Activated CD4-positive, alpha-beta memory T cell treated with anti-CD3 and anti-CD28 coated beads, Interleukin-2, amount 10 ng/mL, durations not matched to agents 7 days and 5 days (primary cell): ENCODE measurements at places on chromosomes 7 and 10.

DNA sequence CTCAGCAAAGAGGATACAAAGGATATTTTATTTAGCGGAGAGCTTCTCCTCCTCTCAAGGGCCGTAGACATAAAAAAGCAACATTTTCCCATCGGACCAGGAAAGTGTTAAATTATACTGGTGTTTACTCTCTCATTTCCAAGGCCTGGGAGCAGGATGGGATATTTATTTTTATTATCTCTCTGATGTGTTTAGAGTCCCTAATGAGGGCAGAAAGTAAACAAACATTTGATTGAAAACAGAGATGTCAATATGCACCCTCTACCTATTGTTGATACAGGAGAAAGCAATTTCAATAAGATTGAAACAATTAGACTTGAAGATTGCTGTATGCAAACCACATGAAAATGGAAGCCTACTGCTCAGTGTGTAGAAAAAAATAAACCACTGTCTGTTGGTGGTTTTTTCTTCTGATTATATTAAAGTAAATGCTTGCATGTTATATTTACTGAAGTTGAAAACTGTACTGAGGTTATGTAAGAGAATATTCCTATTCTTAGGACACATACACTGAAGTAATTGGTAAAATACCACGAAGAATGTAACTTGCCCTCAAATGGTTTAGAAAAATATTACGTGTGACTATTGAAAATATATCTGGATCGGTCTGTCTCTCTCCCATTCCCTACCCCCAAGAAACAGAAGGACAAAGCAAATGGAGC lies 59.3 kb downstream of the ATXN7L1 start:
- DNase-seq = no peak

- DNase-seq = no peak
Observed at GRCh38 chr10:18483516-18484186, 167.7 kb downstream of the NSUN6 start.

- DNase-seq = no peak
Observed at GRCh38 chr7:68107968-68108367, 1111.3 kb downstream of the TYW1 start.

DNA sequence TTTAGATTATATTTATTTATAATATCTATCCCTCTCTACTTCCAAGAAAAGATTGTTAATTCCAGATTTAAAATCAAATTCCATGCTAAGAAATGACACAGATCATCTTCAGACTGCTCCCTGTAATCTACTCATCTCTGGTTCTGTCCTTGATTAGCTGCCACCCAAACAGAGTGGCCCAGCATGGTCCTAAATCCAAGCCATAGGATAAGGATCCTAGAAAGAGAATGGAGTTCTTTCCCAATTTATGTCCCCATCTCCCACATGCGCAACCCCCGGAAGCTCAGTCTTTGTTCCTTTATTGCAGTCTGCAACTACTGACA lies 23.4 kb upstream of the HDAC9 start:
- DNase-seq = no peak

DNA sequence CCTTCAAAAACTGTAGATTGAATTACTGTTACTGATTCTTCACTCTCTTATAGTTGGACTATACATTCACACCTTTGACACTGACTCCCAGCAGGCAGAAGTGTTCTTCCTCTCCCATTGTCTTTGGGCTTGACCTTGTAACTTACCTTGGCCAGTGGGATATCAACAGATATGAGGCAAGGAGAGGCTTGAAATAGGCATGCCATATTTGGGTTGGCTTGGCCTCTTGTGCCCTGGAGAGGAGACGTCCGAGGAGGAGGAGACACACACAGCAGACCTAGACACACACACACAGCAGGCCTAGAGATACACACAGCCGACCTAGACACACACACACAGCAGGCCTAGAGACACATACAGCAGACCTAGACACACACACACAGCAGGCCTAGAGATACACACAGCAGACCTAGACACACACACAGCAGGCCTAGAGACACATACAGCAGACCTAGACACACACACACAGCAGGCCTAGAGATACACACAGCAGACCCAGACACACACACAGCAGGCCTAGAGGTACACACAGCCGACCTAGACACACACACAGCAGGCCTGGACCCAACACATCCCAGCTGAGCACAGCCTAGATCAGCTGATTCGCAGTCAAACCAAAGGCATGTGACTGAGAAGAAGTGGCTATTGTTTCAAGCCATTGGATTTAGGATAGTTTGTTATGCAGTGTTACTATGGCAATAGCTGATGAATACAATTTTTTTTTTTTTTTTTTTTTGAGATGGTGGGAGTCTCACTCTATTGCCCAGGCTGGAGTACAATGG lies 12.5 kb upstream of the GNA12 start:
- DNase-seq = no peak

DNA sequence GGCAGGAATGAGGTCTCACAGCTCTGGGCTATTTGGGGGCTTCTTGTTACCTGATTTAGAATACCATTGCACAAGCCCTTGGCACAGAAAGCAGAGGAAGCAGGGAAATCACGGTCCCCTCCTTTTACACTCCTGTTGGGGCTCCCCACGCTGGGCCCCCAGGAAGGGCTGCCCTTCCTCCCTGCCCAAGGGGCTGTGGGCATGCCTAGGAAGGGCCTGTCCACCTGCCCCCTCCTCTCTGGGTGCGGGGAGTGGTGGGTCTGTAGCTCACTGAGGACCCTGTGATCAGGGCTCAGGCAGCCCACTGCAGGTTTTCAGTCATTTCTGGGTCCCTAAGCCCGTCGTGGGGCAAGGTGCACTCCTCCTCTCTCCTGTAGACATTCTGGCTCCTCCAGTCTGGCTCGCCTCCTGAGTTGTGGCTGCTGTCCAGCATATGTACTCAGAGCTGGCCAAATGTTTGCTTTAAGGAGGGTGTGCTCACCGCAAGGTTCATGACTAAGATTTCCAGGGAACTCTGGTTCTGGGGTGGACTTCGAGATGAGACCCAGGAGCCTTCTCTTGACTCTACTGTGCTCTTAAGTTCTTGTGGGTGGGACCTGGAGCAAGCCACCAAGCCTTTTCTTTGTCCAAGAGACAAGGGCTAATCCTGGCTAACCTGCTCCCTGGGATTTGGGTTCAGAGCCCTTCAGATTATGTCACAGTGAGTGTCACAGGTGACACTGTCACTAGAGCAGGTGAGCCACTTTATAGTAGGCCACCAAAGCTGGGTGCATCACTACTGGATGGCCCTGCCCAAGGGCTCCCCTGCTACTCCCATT lies 56.0 kb downstream of the TACR2 start:
- DNase-seq = no peak

DNA sequence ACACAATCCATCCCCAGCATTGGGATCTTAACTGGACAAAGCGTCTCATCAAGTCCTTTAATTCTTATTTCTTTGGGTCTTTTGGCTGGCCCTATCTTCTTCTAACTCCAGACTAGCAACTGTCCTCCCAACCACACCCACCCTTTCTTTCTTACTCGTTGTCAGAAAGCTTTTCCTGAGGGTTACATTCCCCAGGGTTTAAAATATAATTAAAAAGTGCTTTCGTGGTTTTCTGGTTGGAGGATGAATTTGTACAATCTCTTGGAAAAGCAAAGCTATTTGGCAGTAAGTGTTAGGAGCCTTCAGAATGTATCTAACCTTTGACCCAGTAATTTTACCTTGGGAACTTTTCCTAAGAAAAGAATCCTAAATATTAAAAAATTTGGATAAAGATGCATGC lies 10.4 kb upstream of the ITGB8 start:
- no peak for DNase-seq

GRCh38 chr7:70212281-70212680 lies 614.0 kb downstream of the AUTS2 start:
- DNase-seq = no peak

DNA sequence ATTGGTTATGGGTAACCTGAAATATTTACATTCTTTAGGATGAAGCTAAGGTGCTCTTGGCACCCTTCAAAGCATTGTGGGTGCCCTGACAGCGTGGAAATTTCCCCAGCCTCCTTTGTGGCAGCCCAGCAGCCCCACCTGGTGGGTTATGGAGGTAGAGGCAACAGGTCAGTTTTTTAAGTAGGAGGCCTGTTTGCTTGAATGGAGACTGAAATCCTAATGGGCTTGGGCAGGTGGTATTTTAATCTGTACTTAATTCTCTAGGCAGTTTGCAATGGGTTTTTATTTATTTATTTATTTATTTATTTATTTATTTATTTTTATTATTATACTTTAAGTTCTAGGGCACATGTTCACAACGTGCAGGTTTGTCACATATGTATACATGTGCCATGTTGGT lies 139.4 kb downstream of the EPC1 start:
- DNase-seq = peak; percentile 71

DNA sequence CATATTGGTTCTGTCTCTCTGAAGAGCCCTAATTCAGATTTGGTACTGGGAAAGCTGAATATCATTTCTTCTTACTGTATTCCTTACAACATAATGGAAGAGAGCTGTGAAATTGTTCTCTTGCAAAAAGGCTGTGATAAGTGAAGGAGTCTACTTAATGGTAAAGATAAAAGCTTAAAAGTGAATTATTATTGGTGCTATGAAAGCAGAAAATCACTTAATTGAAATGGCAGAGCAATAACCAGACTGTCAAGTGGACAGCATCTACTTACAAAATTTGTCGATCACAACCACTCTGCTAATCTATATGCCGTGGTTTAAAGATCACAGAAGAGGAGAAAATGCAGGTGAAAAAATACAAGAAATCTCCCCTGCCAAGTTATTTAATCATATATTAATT lies 264.7 kb upstream of the TEX47 start:
- DNase-seq = no peak

DNA sequence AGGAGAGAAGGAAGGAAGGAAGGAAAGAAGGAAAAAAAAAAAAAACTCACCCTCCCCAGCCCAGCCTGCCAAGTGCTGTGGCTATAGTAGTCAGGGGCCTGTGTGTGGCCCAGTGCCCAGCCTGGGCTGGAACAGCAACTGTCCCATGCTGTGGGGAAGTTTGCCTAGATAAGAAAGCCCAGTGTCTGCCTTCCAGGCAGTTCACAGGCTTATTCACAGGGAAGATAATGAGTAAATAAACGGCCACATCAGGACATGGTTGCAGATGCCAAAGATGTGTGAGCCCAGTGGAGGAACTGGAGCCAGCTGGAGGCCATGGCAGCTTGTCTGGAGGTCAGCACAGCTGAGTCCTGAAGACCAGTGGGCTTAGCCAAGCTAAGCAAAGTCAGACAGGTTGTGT lies 132.4 kb upstream of the FOXK1 start:
- no peak for DNase-seq

GRCh38 chr10:69269761-69270160 lies 8.5 kb upstream of the HK1 start:
- DNase-seq = no peak

- no peak for DNase-seq
Observed at GRCh38 chr7:45919231-45919784, 1.8 kb downstream of the IGFBP3 start.

DNA sequence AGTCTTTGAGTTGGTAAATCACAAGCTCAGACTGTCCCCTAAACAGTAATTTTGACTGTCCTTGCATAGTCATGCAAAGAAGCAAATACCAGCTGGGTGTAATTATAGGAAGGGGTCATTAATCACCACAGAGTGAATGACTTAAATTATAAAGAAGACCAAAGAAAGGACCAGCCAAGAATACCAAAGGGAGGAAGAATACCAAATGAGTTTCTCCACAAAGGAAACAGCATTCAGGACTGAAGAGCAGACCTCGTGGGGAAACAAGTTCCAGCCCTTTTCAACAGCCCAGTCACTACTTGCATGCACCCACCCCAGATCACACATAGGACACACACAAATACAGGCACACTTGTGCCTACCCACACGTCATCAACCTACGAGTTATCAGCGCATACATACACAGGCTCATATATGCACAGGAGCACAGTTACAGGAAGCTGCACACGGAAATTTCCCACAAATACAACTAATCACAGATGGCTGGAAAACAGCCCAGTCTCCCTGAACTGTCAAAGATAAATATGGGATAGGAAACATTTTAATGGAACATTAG lies 77.6 kb downstream of the DENND2A start:
- DNase-seq = no peak

GRCh38 chr10:97025613-97026242 lies 160.0 kb downstream of the SLIT1 start:
- peak; percentile 61 for DNase-seq

DNA sequence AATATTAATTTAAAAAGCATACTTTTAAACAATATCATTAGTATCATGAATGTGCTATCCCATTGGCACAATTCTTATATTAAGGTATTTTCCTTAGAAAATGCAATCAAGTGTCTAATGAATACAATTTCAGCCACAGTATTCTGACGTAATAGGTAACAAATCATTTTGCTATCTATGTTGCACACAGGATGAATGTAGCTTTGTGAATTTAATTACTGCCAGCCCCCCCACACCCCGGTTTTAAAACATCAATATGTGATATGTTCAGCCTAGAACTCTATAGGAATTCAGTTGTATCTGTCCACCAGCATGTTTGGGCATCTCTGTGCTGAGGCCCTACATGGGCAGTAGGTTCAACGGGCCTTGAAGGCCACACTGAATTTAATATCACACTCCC lies 274.6 kb downstream of the PLXDC2 start:
- no peak for DNase-seq

GRCh38 chr10:28571265-28571664 lies 38.3 kb downstream of the WAC start:
- DNase-seq = no peak

DNA sequence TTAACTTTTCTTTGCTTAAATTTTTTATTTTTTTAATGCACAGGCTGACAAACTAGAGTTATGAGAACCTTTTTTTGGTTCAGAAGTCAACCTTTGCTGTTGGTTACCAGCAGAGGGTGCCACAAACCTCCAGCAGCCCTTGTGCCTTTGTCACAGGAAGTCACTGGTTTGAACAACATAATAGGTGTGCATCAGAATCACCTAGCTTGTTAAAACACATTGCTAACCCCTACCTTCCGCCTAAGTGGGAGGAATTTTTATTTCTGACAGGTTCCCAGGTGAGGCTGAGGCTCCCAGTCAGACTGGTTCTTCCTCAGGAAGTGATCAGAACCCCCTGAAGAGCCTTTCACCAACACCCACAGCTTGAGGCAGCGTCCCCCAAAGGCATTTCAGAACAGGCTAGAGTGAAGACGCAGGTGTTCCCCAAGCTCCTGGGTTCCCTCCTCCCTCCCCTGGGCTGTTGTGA lies 22.6 kb upstream of the VDAC2 start:
- DNase-seq = peak; percentile 74

- peak; percentile 5 for DNase-seq
Observed at GRCh38 chr7:139582130-139582650, 58.7 kb downstream of the CLEC2L start.
